ENCODE measurements at places on chromosomes 5 and 9.

DNA sequence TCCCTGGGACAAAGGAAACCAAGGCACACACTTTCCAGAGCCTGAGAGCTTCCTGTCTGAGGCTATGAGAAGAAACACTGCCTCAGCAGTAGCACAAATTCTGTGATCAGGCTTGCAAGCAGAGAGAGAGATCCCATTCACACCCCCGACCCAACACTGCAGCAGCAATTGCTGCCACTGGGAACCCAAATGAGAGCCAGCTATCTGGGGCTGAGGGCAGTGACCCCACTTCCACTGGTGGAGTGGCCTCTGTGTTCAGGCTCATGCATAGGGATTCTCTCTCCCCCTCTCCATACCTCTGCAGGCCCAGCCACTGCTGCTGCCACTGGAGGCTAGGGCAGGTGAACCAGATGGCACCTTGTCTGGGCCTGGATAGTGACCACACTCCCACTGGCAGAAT lies 95.2 kb downstream of the TMEM232 start:
- no peak for DNase-seq

DNA sequence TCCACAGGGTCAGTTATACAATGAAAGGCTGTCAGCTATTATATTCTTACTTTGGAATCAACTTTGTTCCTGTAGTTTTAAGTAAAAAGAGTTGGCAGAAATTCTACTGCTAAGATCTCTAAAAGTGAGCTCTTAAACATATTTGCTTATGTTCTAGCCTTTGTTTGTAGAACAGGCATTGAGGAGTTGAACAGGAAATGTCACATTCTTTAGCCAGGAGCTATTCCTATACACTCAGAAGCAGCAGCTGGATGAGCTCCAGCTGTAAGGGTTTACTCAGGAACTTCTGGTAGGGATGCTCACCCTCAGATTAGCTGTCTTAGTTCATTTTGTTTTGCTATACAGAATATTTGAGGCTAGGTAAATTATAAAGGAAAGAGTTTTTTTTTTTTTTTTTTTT lies 22.4 kb upstream of the SPINK14 start:
- no peak for DNase-seq

- DNase-seq: no peak
These were observed 145.5 kb downstream of the ERCC6L2 start for GRCh38 chr9:96020792-96021550.

GRCh38 chr9:88975966-88976889 lies 15.0 kb upstream of the S1PR3 start:
- no peak for DNase-seq

DNA sequence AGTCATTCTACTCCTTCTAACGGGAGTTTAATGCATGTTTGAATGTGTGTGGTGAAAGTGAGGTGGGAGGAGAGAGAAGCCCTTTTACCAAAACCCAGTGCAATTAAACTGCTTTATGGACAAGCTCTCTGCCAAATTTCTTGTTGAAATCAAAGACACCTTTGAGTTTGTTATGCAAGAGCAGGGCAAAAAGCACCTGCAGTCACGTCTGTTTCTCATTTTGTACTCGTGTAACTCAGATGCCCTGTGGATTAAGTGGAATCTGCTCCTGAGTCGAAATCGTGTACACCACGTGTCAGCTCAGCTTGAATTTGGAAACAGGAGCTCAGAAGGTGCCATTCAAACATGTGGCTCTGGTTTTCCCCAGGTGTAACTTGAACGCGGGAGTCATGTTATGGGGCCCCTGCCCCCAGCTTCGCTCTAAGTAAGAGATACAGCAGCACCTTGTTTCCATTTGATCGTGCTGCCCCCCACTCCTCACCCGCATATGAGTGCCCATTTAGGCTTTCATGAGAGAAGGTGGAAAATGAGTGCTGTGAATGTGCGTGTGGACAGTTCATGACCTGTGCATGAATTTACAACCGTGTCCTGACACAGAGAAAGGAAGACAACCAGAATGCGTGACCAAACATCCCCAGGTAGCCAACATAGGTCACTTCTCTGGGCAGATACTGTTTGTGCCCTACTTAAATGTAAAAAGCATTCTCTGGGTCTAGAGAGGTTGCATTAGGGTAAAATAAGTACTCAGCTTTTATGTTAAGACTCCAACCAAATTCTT lies 347.0 kb upstream of the SLC30A5 start:
- no peak for DNase-seq

- no peak for DNase-seq
These were observed 218.6 kb downstream of the PAPPA start for GRCh38 chr9:116372081-116372673.

DNA sequence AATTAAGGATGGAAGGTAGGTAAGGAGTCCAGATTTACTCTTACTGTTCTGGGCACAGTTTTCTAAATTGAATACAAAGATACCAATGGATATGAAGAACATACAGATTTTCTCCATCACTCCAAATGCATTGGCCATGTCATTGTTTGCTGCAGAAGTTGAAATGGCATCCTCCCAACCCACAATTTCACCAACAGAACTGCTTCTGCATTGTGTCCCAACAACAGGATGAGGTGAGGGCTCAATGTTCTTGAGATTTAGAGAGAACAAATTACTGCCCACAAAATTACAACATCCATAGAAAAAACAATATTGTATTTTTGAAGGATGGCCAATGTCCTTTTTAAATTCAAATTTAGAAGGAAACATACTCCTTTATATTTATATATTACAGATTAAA lies 88.9 kb downstream of the NUDT12 start:
- no peak for DNase-seq

- DNase-seq: peak; percentile 58
These were observed 69.9 kb downstream of the LRSAM1 start for GRCh38 chr9:127520941-127521918.

GRCh38 chr9:98709968-98710965 lies 1.5 kb upstream of the GABBR2 start:
- no peak for DNase-seq

- DNase-seq: no peak
These were observed 10.5 kb downstream of the HSPA4 start for GRCh38 chr5:133062276-133062675.

GRCh38 chr5:5585751-5586341 lies 163.4 kb downstream of the ICE1 start:
- DNase-seq: no peak

- DNase-seq: no peak
These were observed 92.0 kb downstream of the AMBP start for GRCh38 chr9:113985968-113986585.

- no peak for DNase-seq
These were observed 114.1 kb upstream of the ELL2 start for GRCh38 chr5:96075579-96076289.

- DNase-seq: no peak
These were observed 45.6 kb downstream of the USP20 start for GRCh38 chr9:129880654-129881546.

DNA sequence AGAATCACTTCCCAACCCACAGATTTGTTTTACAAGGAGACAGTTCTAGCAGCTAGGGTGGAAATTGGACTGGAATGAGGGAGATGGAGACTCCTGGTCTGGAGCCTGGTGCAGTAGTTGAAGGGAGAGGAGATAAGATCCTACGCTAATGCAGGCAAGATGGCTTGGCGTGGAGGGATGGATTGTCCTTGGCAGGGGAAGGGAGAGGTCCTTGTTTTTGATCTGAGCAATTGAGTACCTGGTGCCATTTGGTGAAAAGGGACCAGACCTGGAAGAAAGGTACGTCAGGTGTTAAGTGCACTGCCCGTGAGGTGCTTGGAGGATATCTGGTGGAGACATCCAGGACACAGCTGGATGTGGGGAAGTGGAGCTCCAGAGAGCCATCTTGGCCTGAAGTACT lies 35.7 kb downstream of the ANGPTL2 start:
- DNase-seq: no peak

GRCh38 chr5:99105216-99105615 lies 176.4 kb upstream of the CHD1 start:
- no peak for DNase-seq

DNA sequence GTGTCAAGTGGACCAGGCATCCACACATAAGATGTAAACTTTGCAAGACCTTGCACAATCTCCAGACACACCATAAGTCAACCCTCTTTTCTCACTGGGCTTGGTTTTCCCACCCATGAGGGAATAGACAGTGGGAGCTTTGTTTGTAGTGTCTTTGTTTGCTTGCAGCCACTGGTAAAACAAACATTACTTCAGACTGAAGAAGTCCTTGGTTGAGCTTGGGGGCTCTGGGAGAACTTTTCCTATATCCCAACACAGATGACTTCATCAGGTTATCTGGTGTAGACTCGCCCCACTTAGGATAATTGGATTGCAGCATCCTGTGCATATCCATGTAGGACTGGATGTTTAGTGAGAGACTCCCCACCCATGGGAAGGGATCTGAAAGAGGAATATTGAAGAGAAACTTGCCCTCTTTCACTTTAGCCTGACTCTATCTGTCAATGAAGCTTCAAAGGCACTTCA lies 11.5 kb upstream of the ADGRV1 start:
- no peak for DNase-seq

DNA sequence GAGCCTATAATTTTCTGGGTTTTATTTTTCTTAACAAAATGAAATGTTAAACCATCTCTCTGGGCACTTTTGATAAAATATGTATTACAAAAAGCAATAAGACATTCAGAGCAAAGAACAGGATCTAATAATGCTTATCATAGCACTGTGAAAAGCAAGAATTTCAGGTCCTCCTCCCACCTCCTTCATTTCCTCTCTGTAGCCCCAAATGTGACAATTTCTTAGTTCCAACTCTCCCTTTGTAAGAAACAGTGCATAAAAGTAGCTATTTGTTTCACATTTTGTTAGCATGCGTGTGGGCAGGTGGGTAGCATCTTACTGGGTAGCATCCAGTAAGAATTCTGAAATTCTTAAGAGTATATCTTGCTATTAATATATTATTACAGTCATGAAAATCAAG lies 130.9 kb upstream of the RASA1 start:
- DNase-seq: no peak
